ENCODE measurements at places on chromosomes 6 and 20.

- no peak for DNase-seq
Measured at GRCh38 chr6:31037169-31037568, 26.9 kb downstream of the MUC22 start.

DNA sequence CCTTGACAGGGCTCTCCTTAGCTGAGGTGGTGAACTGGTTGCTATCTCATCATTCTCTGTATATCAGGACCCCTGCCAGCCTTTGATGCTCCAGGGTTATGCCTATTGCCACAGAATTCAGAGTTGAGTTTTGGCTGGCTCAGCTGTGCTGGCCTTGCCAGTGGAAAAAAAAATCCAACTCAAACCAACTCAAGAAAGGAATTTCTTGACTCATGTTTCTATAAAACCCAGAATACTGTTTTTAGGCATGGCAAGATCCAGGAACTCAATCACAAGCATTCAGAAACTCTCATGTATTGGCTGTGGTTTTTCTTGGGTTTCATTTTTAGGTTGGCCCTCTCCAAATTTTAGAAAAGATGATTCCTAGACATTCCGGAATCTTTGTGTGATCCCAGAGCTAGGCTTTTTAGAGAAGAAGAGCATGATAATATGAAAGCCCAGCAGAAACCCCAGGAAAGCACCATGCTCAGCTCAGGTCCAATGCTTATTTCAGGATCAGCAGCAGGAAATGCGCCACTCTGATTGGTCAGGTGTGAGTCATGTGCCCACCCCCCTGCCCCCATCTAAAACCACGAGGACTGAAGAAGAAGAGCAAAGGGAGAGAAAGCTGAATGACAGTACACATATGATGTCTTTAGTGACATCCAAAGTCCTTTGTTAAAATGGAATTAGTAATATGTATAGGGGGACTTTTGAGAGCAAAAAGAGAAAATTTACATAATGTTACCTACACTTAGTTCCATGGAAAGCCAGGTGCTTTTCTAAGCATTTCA is 122.9 kb downstream of the RNF144B start:
- DNase-seq, result no peak

GRCh38 chr20:47419953-47420514 is 63.5 kb upstream of the ZMYND8 start:
- DNase-seq, result no peak

- peak; percentile 87 for DNase-seq
Measured at GRCh38 chr6:104418125-104418524, 441.6 kb downstream of the HACE1 start.

DNA sequence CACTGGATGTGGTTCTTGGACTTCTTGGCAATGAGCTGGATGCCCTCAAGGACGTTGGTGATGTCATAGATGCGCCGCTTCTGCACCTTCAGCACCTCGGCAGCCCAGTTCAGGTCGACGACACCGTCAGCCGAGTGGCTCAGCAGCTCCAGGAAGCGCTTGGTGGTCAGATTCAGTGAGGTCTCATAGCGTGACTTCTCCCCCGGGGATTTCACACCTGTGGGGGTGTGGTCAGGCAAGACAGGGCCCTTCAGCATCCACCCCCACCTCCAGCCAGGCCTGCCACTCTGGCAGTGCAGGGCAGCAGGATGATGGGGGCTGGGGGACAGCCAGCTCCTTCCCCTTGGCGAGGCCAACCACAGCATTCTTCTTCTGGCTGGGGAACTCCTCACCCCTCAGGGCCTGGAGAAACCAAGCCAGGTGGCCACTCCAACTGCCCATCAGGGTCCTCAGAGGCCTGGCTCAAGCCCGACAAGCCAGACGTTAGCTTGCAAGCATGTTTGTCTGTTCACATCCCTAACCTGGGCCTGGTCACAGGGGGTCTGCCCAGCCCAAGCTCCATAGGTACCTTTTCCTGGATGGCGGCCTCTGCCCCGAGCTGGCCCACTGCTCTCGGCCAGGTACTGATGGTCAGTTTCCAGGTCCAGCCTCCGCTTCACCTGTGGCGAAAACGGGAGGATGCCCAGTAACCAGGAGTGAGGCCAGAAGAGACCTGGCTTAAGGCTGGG is 5.7 kb upstream of the NECAB3 start:
- DNase-seq, result no peak

DNA sequence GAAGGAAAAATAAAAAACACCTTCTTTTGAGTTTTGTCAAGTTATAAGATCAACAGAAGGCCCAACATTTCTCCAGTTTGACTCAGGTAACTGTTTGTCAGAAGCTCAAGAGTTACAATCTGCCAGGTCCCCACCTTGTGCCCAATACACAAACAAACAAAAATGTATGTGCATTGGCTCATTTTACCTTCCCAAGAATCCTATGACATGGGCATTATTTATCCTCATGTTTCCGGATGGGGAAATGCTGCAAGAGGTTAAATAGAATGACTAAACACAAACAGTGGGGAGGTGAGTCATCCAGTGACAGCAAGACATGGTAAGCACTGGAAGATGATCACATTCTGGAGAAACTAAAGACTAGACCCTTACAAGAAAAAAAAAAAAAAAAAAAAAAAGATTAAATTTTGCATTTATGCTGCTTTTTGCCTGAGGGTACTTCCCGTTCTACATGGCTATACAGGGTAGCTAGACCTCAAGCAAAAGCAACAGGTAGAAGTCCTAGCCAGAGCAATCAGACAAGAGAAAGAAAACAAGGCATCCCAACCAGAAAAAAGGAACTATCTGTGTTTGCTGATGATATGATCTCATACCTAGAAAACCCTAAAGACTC is 23.6 kb upstream of the ANKRD60 start:
- no peak for DNase-seq

GRCh38 chr20:46605978-46606816 is 45.1 kb downstream of the SLC13A3 start:
- no peak for DNase-seq

- no peak for DNase-seq
Measured at GRCh38 chr20:46701057-46701456, 8.4 kb upstream of the SLC2A10 start.

DNA sequence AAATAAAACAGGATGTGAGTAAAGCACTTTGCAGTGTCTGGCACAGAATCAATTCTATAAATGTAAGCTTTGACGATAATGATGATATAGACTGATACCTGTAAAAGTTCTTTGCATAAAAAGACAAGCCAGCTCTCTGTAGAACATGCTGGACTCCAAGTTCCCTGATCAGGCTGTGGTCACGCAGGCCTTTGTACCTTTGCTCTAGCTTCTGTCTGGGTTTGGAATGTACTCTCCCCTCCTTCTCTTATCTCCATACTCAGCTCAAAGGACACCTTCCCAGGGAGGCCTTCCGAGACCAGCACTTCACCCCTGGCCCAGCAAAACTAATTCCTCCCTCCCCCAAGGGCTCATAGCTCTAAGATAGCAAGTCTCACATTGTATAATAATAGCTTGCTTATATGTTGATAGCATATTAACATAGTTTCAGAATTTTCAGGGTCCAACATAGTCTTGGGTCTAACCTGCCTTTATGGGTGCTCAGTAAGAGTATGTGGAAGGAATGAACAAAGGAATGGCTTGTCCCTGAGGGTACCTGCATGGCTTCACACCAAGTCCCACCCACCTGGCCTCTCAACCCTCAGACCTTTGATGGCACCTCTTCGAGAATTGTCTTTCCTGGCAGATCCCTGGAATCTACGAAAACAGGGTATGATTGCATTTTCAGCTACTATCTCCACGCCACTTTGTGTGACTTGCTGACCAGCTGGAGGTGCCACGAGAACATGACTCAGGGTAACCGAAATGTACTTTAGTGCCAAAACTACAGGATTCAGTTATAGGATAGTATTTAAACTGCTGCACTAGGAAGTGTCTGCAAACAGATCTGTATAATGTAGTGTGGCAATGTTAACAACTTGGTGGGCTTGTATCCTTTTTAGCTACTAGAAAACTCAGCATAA is 41.7 kb upstream of the PIM1 start:
- DNase-seq, result no peak

DNA sequence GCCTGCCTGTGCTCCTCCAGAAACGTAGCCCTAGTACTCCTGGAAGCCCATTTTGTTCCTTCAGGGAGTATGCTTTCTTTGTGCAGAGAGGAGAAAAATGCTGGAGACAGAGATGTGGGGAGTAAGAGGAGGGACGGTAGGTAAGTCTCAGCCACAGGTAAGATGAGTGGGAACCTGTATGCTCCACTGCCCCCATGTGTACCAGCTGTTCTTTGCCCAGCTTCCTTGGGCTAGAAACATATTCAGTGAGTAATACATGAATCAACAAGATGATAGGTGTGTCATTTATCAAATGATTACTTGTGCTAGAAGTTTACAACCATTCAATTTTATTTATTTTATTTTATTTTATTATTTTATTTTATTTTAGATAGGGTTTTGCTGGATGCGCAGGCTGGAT is 13.6 kb upstream of the CEP85L start:
- DNase-seq, result no peak

- DNase-seq, result no peak
Measured at GRCh38 chr6:48476257-48476656, 365.3 kb upstream of the PTCHD4 start.

GRCh38 chr6:33198159-33198852 is 2.2 kb downstream of the RXRB start:
- DNase-seq, result no peak

- DNase-seq, result no peak
Measured at GRCh38 chr6:34131326-34132290, 14.3 kb downstream of the GRM4 start.

GRCh38 chr6:168532070-168532469 is 91.1 kb downstream of the SMOC2 start:
- DNase-seq, result no peak

- peak; percentile 53 for DNase-seq
Measured at GRCh38 chr20:63969838-63970713, at the start of gene ZNF512B. TSS of gene ZNF512B (minus strand) at chr20:63969930. CDS start at chr20:63967950, 1,980 bp downstream.

- no peak for DNase-seq
Measured at GRCh38 chr6:79208816-79209215, 25.7 kb downstream of the HMGN3 start.

DNA sequence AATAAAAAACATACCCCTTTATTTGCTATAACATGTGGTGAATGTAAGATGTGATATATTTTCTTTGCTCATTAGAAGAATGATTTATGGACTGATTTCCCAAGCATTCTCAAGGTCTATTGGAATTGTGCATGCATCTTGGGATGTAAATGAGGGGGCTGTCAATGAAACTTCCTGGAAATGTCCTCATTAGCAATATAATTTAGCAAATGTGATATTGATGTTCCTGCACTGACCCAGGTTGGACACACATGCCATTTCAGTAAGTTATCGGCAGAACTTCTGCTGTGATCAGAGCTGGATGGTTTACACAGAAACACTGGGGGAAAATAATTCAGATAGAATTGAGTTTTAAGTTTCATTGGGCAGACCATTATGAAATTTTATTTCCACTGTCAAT is 99.9 kb downstream of the ELOVL4 start:
- no peak for DNase-seq

- no peak for DNase-seq
Measured at GRCh38 chr6:69936674-69937363, 70.5 kb downstream of the COL19A1 start.

GRCh38 chr6:17721671-17722070 is 14.9 kb upstream of the NUP153 start:
- DNase-seq, result no peak

GRCh38 chr6:22313796-22314195 is 17.0 kb upstream of the PRL start:
- DNase-seq, result no peak

- DNase-seq, result no peak
Measured at GRCh38 chr6:168577496-168577895, 136.5 kb downstream of the SMOC2 start.

All from HL-60 (cell line).